Endodermal cell (in vitro differentiated cells): ENCODE measurements at places on chromosomes 11 and 22.

DNA sequence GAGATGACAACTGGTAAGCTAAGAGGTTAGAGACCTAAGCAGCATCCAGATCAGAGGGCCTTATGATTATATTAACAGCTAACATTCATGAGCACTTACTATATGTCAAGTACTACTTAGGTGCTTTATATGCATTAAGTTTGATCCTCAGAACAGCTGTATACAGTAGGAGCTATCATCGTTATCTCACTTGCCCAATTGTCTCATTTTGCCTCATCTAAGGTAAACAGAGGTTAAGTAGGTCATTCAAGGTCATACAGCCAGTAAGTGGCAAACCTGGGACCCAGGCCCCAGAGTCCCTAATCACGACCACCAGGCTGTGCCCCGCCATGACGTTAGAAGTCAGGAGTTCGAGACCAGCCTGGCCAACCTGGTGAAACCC, 4.6 kb upstream of the POLR3H start:
- DNase-seq: no peak

GRCh38 chr11:112355726-112356125, 95.1 kb upstream of the PLET1 start:
- DNase-seq: peak; percentile 85

- peak; percentile 85 for DNase-seq
Measured at GRCh38 chr22:46036558-46037408, 59.8 kb upstream of the WNT7B start.

- no peak for DNase-seq
Measured at GRCh38 chr11:2834503-2835273, 50.9 kb downstream of the CDKN1C start.

- DNase-seq: no peak
Measured at GRCh38 chr11:71144010-71144409, 108.4 kb downstream of the SHANK2 start.

DNA sequence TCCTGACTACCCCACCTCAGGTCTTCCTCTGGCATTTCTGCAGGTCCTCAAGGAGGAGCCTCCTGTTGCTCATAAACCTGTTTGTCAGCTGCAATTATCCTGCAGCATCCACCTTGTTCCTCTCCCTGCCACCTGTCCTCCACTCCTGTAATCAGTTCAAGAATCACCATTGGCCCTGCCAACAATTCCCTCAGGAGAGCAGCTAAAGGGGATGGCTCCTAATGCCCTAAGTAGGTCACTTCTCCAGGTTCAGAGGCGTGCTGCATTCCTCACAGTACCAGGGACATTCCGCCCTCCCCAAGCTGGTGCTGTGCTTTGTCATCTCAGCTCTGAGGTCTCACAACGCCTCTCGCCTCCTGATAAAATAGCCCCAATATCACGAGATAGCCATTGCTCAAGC, 2.1 kb downstream of the CLDN25 start:
- DNase-seq: peak; percentile 48

GRCh38 chr11:44561964-44562734, 3.3 kb upstream of the CD82 start:
- no peak for DNase-seq

GRCh38 chr22:30857791-30858190, 110.8 kb downstream of the MORC2 start:
- no peak for DNase-seq

- DNase-seq: no peak
Measured at GRCh38 chr11:78149646-78150045, 10.2 kb upstream of the ALG8 start.

GRCh38 chr11:88480223-88480622, 142.7 kb upstream of the CTSC start:
- no peak for DNase-seq

DNA sequence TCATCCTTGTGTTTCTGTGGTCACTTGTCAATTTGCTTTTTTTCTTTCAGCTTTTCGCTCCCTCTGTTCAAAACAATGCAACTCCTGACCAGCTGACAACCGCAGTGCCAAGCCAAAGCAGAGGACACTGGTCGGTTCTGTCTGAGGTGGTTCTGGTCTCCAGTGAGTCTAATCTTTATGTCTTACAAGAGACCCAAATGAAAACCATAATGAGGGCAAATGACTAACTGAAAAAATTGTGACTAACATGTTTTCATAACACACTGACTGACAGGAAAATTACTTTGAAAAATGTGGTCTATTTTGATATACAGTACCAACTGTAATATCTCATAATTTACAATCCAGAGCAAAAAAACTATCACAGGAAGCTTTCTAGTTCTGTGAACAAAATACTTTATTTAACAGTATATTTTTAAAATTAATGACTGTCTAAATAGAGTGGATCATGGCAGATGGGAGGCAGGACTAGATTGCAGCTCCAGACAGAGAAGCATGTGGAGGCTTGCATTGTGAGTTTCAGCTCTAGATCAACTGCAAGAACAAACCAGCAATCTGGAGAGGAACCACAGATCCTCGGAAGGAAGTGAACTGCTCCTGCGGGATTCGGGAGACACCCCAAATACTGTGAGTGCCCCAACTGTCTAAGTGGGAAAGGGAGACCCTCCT, 311.8 kb downstream of the SBF2 start:
- no peak for DNase-seq

DNA sequence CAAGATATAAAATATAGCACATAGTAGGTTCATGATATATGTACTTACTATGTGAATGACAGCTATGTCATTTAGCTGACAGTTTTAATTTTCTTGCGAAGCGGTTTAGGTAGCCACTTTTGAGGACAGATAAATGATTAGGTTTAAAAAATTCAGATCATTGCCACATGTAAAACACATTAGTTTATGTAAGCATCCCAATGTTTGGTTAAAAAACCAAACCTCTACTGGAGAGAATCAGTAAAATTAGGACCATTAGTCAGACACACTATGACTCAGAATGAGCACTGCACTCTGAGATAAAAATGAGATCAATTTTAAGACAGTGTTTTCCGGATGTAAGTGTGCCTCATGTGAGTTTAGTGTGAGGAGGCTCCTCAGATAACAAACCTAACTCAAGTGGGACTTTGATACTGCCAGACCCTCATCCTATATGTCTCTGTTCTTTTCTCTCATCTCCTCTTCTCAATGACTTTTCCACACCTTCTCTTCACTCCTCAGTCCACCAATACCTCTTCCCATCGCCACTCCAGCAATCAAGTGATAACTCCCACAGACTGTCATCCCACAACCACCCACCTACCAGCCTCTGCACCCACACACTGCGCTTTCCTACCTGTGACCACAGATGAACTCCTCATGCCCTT, 6.8 kb upstream of the OR2AT4 start:
- DNase-seq: no peak

- peak; percentile 26 for DNase-seq
Measured at GRCh38 chr11:134757633-134758032, 345.6 kb upstream of the B3GAT1 start.

DNA sequence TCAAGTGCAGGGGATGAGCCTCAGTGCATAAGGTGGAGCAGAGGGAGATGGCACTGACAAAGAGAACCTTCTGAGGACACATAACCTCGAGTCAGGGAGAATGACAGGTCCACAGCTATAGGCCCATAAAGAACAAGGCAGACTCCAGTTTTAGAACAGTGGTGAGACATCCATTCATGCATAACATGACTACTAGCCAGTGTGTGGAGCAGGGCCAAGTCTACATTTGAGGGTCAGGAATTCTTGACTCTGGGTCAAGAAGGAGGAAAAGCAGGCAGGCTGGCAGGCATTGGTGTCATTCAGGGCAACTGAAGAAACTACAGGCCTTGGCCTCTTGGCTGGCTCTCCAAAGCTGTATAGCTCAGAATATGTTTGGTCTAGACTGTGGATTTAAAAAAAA, 54.9 kb downstream of the MTNR1B start:
- DNase-seq: no peak

DNA sequence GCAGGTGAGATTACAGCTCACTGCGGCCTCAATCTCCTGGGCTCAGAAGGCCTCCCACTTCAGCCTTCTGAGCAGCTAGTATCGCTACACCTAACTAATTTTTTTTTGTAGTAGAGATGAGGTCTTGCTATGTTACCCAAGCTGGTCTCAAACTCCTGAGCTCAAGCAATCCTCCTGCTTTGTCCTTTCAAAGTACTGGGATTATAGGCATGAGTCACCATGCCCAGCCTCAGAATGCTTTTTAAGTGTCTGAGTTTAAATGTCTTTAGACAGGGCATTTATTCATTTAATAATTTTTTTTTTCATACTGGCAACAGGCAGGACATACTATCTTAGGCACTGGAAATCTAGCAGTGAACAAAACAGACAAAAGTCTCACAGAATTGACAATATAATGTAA, 27.7 kb downstream of the LRP4 start:
- no peak for DNase-seq

DNA sequence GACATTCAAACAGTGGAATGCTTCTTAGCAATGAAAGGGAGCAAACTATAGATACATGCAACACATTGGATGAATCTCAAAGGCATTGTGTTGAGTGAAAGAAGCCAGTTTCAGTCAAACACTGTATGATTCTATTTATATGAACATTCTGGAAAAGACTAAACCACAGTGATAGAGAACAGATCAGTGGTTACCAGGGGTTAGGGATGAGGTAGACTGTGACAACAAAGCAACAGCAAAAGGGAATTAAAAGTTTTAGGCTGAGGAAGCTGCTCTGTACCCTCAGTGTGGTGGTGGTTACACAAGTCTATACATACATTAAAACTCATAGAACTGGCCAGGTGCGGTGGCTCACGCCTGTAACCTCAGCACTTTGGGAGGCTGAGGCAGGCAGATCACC, 23.0 kb downstream of the FDX1 start:
- DNase-seq: no peak

DNA sequence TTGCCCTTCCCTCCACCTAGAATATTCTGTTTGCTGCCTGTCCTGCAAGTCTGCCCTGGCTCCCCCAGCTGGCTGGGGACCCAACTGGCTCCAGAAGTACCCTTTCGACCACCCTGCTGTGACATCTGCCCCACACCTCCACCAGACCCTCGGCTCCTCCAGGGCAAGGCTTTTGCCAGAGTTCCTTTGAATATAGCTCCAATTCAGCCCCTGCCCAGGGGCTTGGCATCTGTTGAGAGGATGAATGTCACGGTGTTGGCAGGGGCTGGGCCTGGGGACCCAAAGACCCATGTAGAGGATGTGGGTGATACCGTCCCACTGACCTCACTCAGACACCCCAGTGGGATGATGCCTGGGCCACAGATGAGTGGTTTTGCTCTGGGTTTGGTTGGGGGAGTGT, 4.0 kb downstream of the NLRP6 start:
- peak; percentile 44 for DNase-seq

- DNase-seq: peak; percentile 95
Measured at GRCh38 chr11:47185305-47186075, 744 bp downstream of the PACSIN3 start.

GRCh38 chr22:28268850-28269249, 349.8 kb upstream of the PITPNB start:
- no peak for DNase-seq

- peak; percentile 69 for DNase-seq
Measured at GRCh38 chr11:19474954-19475721, 234.4 kb upstream of the E2F8 start.

GRCh38 chr22:19644314-19645223, 69.7 kb upstream of the SEPTIN5 start:
- DNase-seq: peak; percentile 44

- DNase-seq: no peak
Measured at GRCh38 chr11:14081581-14082231, 119.2 kb downstream of the SPON1 start.

DNA sequence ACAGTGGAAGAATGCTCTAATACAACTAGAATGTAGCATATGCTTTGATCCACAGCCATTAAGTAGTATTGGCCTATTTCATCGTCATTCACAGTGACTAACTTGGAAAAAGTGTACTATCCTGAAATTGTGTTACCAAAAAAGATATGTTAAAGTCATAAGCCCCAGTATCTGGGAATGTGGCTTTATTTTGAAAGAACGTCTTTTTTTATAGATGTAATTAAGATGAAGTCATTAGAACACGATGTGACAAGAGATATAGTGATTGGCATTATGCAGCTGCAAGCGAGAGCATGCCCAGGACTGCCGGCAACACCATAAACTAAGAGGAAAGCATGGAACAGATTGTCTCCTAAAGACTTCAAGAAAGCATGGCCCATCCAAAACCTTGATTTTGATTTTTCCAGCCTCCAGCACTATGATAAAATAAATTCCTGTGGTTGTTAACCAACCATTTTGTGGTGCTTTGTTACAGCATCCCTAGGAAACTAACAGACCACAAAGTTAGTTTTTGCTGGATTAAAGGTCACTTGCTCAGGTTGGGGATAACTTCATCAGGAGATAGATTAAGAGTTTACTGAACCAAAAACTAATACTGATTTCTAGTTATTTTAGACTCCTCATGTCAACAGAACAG, 870.6 kb upstream of the LRRC4C start:
- no peak for DNase-seq

- DNase-seq: no peak
Measured at GRCh38 chr11:59555601-59556114, 44.3 kb downstream of the OR4D9 start.

- DNase-seq: no peak
Measured at GRCh38 chr22:40808018-40808841, 10.9 kb downstream of the SLC25A17 start.

GRCh38 chr11:1055109-1055703, 18.7 kb upstream of the MUC6 start:
- no peak for DNase-seq

DNA sequence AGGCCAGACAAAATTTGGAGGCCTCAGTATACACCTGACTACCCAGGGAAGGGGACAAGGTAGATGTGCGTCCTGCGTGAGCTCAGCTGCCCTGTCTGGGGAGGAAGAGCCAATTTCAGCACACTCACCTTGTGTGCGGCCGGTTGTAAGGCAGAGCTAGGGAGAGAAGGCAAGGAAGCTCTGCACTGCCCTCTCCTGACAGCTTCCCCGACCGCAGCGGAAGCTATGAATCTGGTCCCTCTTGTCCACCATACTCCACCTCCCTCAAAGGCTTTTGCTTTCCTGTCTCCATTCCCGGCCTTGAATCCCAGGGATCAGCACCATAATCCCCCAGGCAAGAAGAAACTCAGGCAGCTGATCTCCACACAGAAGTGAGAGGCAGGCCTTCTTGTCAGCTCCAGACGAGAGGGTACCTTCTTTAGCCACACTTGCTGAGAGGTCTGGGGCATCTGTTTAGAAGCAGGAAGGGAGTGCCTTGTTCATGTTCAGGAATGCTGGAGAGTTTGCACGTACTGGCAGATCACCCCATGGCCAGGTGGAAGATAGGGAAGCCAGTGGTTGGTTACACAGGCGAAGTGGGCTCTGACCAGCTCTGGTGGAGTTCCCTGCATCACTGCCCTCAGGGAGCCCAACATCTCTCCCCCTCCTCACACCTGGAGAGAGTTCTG, 62.5 kb downstream of the FEZ1 start:
- DNase-seq: peak; percentile 92

GRCh38 chr11:1880746-1881441, 10.8 kb downstream of the PRR33 start:
- DNase-seq: no peak

- peak; percentile 87 for DNase-seq
Measured at GRCh38 chr22:44661070-44661469, 40.9 kb upstream of the PRR5 start.

DNA sequence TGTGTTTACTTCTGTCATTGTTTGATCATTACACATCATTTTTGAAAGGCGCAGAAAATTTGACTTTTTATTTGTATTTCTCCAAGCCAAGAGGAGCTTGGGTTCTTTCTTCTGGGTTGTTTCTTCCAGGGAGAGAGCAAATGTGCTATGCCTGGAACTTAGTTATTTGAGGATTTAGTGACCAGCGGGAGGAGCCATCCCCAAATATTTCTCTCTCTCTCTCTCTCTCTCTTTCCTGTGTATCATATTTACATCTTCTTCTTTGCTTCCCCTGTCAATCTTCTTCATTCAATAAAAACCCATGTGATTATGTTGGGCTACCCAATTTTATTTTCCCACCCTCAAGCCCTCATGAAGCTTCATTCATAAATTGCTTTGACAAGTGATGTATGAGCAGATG, 534.5 kb downstream of the LRRC4C start:
- no peak for DNase-seq
